Effector memory CD8-positive, alpha-beta T cell (primary cell): ENCODE measurements at places on chromosomes 4 and X.
A peak's percentile ranks its signal among the peaks of the same experiment; 100 is the strongest.

DNA sequence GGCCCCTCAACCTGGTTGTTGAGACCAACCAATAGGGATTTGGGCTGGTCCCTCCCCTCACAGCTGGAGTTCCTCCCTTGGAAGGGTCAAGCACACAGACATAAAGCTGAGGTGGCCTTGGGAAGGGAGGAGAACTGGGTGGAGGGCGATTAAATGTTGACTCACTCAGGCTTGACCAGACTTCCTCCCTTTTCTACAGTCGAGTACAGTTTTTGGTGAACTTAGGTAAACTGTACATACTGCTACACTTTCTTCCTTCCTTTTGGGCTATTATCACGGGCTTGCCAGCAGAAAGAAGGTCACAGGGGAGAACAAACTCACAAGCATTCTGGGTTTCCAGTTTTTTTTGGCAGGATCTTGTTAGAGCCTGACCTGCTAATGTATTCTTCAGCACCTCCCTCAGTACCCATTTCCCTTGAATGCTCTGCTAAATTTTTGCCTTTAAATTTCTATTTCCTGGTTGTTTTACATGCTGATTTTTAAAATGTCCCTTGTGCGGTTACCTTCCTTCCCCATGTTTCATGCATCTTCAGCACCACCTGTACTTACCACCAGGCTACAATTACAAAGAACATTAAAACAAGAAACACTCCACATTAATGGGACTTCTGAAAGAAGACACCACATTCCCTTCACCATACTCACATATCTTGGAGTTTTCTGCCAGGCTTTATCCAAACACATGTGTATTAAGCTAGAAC is 135.2 kb upstream of the RASGEF1B start:
- H3K27me3 ChIP-seq = no peaks in the 10 kb centered on the region
- H3K4me1 ChIP-seq = no peaks in the 10 kb centered on the region
- H3K27ac ChIP-seq = peak overlapping the region; percentile 4
- H3K4me3 ChIP-seq = no peak overlapping the region
- DNase-seq = no peak

GRCh38 chrX:103889216-103889615 is 57.2 kb upstream of the RAB9B start:
- H3K27ac ChIP-seq = no peak overlapping the region
- no peak overlapping the region for H3K4me3 ChIP-seq
- H3K4me1 ChIP-seq = no peaks in the 10 kb centered on the region
- DNase-seq = no peak
- no peaks in the 10 kb centered on the region for H3K27me3 ChIP-seq

DNA sequence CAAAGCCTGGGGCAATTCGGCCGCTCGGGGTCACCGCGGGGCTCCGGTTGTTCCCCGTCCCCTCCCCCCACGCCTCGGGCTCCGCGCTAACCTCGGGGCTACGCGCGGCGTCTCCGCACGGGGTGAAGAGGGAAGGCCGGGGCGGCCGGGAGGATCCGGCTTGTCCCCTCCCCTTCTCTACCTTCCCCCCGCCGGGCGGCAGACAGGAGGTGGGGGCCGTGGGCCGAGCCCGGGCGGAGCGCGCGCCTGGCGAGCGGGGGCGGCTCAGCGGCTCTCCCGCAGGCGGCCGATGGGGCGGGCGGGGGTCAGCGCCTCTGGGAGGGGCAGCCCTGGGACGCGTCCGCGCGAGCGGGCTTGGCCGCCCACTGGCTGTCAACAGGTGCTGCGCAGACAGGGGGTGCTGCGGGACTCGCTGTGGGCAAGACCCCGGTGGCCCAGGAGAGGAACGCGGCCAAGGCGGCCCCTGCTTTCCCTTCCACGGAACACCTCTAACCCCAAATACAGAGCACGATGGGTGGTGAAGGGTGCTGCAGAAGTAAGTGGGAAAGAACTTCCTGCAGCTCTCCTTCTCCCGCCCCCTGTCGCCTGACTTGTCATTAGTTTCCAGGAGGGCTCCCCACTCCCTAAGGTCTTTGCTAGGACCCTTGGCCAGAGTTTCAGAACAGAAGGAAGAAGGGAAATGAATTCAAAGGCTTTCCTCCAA is at the start of gene PDGFC:
Gene PDGFC (minus strand): TSS at position 124 of the 703 bp plus-strand sequence. CDS start 896 bp downstream, outside the sequence.
- peaks cover 26% of the 10 kb centered on the region for H3K27me3 ChIP-seq
- no peak within 1 kb of the TSS for H3K27ac ChIP-seq
- no peaks in the 10 kb centered on the region for H3K4me1 ChIP-seq

DNA sequence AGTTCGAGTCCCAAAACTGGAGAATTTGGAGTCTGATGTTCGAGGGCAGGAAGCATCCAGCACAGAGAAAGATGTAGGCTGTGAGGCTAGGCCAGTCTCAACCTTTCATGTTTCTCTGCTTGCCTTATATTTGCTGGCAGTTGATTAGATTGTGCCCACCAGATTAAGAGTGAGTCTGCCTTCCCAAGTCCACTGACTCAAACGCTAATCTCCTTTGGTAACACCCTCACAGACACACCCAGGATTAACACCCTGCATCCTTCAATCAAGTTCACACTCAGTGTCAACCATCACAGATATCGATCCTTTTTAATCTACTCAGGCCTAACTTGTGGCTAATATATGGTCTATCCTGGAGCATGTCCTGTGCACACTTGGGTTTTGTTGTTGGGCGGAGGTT is 18.0 kb upstream of the MAEA start:
- peaks cover 8% of the 10 kb centered on the region for H3K4me1 ChIP-seq
- H3K27ac ChIP-seq = no peak overlapping the region
- no peak overlapping the region for H3K4me3 ChIP-seq
- H3K36me3 ChIP-seq = peaks cover 13% of the 10 kb centered on the region

GRCh38 chr4:103272174-103272573 is 74.0 kb upstream of the CENPE start:
- no peak for DNase-seq
- H3K27me3 ChIP-seq = peaks cover 16% of the 10 kb centered on the region
- no peak overlapping the region for H3K27ac ChIP-seq
- H3K36me3 ChIP-seq = no peaks in the 10 kb centered on the region

GRCh38 chr4:152307669-152308068 is 228.2 kb downstream of the FBXW7 start:
- DNase-seq = no peak
- H3K27me3 ChIP-seq = peaks cover 8% of the 10 kb centered on the region
- no peaks in the 10 kb centered on the region for H3K4me1 ChIP-seq

DNA sequence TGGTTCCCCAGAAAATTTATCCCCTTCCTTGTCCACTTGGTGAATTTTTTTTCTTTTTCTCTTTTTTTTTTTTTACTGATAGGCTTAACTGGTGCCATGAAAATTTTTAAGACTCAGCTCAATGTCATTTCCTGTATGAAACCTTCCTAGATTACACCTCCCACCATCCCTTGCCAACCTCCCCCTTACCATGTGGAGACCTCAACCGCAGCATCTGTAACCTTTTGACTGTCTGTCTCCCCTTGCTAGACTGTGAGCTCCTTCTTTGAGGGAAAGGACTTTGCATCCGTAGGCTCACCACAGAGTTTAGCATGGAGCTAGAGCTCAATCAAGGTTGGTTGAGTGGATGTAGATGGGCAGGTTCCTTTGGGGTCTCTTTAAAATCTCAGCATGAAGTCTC is 5.2 kb upstream of the PGRMC1 start:
- DNase-seq = no peak
- H3K27me3 ChIP-seq = peaks cover 16% of the 10 kb centered on the region
- no peaks in the 10 kb centered on the region for H3K36me3 ChIP-seq
- no peak overlapping the region for H3K4me3 ChIP-seq

DNA sequence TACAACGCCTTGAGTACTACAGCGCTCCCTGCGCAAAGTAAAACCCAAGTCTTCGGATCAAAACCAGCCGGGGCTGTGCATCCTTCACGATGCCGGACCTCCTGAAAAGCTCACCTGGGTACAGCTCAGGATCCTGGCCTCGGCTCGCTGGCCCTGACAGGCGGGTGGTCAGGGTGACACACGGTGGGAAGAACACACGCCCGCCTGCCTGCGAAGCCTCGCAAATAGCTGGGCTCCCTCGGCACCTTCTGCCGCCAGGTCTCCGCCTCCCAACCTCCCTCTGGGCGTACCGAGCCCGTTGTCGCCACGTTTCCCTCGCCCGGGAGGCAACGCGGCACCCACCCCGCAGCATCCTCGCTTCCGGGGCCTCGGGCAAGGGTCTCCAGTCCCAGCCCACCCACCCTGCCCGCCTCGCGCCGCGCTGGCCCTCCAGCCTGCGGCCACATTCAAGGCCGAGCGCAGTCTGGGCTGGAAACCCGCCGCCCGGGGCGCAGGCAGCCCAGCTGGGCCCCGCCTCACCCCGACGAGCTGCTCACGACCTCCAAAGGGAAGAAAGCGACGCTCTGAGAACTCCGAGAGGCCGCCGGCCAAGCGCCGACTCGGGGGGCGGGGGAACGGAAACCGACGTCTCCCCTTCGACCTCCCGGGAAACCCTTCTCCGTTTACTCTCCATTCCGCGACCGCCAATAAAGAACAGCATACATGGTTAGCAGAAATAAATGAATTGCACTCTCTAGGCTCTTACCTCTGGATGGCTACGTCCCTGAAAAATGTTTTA is 511 bp downstream of the PPM1K start:
- peak; percentile 76 for DNase-seq
- H3K36me3 ChIP-seq = peaks cover 25% of the 10 kb centered on the region
- peaks cover 45% of the 10 kb centered on the region for H3K4me1 ChIP-seq
- H3K27me3 ChIP-seq = no peaks in the 10 kb centered on the region

DNA sequence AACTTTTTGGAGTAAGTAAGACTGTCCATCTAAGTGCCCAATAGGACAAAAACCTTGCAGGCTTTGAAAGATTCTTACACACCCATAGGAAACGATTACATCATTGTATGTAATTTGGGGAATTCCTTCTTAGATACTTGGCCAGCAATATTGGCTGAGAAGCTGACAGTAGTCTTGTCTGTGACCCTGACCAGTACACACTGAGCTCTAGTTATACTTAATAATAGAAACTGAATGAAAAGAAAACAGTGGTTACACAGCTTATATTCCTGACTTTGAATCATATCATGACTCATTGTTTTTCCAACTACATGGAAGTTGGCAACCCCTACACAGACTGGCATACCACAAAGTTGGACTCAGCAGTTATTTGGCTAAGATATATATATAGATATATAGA is 7.1 kb upstream of the TLR2 start:
- DNase-seq = no peak
- H3K27me3 ChIP-seq = peaks cover 41% of the 10 kb centered on the region
- no peak overlapping the region for H3K27ac ChIP-seq
- H3K36me3 ChIP-seq = no peaks in the 10 kb centered on the region
- H3K4me1 ChIP-seq = no peaks in the 10 kb centered on the region

DNA sequence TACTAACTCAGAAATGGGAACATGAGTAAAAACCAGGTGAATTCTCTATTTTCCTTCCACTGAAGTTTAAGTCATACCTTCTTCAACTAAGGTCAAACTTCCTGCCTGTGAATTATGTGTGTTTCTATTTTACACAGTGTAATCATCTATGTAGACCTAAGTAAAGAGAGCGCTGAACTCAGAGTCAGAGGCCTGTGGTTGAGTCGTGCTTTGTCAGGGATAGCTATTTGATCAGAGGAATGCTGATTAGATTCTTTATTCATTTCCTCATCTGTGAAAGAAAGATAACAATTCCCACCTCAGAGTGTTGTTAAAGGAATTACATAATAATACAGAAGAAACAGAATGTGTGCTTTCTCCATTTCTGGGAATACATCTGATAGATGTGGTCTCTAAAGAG is 654.1 kb downstream of the STIM2 start:
- no peak overlapping the region for H3K4me3 ChIP-seq
- DNase-seq = no peak
- no peak overlapping the region for H3K27ac ChIP-seq
- no peaks in the 10 kb centered on the region for H3K4me1 ChIP-seq
- no peaks in the 10 kb centered on the region for H3K27me3 ChIP-seq
- peaks cover 3% of the 10 kb centered on the region for H3K36me3 ChIP-seq

DNA sequence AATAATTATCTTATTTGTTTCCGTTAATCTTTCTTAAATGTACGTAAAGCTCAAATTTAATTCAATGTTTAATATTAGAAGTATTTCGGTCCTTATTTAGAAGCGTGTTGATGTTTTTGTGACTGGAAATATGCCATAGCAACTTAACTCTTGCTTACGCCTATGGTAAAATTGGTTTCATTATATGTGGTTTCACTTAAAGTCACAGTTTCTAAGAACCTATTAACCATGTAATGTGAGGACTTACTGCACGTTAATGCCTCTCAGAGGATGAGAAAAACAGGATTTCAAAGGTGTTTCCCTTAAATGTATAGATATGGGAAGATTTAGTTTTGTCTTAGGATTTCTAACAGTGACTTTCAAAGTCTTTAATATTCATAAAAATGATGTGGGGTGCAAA is 206.4 kb upstream of the IL15 start:
- no peaks in the 10 kb centered on the region for H3K36me3 ChIP-seq
- H3K27me3 ChIP-seq = peaks cover 3% of the 10 kb centered on the region
- H3K27ac ChIP-seq = no peak overlapping the region
- no peak overlapping the region for H3K4me3 ChIP-seq
- no peaks in the 10 kb centered on the region for H3K4me1 ChIP-seq
- no peak for DNase-seq

DNA sequence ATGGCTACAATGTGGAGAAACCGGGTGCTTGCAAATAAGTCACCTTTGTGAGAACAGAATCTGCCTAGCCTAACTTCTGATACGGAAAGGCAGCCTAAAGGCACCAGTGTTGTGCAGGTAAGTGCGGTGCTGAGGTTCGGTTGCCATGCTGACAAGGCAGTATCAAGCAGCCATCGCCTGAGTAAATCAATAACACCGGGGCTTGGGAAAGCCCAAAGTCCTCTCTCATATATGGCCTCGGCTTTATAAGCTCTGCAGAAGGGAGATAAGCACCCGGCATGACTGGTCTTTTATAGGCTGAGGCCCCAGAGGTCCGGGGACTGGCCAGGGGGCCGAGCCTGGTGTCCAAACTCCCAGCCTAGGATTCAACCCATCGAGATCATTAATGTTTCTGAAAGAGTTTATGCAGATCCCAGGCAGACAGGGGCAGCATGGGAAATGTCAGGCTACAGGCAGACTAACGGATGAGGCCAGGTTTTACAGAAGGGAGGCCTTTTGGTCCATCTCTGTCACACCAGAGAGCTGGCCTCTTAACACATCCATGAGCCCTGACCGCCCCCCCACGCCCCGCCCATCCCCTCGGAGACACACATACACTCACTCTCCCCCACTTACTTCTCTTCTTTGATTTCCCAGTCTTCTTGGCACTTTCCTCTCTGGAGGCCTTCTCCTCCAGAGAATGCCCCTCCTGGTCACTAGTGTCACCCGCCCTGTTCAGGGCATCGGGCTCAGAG is 38.5 kb downstream of the ELF4 start:
- H3K27me3 ChIP-seq = no peaks in the 10 kb centered on the region
- no peak overlapping the region for H3K4me3 ChIP-seq
- no peak overlapping the region for H3K27ac ChIP-seq
- DNase-seq = no peak

DNA sequence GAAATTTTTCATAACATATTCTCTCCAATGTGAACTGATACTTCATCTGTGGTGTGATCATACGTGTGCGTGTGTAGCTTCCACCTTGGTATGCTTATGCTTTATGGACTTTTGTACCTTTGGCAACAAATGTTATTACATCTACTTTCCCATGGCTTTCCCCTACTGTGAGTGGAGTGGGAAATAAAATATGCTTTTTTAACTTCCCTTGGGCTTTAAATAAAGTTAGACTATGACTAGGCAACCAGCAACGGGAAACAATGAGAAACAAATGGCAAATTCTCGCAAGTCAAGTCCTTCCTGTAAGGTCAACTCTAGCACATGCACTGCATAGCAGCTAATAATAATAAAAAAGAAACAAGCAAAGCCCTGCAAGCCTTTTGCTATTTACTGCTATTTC is 205.0 kb upstream of the PDE5A start:
- H3K27ac ChIP-seq = no peak overlapping the region
- no peak overlapping the region for H3K4me3 ChIP-seq
- no peaks in the 10 kb centered on the region for H3K36me3 ChIP-seq
- no peaks in the 10 kb centered on the region for H3K27me3 ChIP-seq
- no peaks in the 10 kb centered on the region for H3K4me1 ChIP-seq
- no peak for DNase-seq

GRCh38 chrX:16528620-16529019 is 121.3 kb upstream of the S100G start:
- no peak overlapping the region for H3K4me3 ChIP-seq
- peaks cover 7% of the 10 kb centered on the region for H3K4me1 ChIP-seq
